ENCODE measurements at places on chromosomes 11 and 22.

DNA sequence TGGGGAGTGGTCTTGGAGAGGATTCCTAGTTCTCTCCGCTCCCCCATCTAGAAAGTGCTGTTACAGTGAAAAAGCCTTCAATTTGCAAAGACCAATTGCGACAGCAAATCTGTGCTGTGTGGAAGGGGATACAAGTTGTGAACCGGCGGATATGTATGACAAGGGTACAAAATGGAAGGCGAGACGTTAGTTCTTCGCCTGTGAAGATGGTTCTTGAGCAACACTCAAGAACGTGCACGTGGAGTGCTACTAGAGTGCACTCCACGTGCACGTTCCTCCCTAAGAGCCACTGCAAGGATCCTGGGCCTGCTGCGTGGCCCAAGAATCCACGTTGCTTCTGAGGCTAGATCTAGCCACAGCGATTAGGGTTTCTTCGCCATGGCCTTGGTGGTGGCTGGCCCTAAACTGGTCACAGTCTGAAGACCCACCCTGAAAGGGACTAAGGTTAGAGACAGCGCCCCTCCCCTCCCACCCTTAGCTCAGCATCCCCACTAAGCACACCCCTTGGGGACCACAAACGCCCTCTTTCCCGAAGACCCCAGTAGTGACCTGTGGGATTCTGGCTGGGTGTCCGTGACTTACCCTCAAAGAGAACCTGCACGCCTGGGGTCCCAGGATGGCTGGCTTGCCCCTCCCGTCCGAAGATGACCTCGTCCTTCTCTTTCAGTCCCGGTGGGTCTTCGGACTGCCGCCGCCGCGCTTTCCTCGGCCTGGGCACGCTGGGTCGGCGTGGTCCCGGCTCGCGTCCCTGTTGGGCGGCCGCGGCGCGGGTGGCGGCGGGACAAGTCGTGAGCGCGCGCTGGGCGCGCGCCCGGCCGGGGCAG, 519 bp upstream of the PDE3B start:
- no peak for DNase-seq

DNA sequence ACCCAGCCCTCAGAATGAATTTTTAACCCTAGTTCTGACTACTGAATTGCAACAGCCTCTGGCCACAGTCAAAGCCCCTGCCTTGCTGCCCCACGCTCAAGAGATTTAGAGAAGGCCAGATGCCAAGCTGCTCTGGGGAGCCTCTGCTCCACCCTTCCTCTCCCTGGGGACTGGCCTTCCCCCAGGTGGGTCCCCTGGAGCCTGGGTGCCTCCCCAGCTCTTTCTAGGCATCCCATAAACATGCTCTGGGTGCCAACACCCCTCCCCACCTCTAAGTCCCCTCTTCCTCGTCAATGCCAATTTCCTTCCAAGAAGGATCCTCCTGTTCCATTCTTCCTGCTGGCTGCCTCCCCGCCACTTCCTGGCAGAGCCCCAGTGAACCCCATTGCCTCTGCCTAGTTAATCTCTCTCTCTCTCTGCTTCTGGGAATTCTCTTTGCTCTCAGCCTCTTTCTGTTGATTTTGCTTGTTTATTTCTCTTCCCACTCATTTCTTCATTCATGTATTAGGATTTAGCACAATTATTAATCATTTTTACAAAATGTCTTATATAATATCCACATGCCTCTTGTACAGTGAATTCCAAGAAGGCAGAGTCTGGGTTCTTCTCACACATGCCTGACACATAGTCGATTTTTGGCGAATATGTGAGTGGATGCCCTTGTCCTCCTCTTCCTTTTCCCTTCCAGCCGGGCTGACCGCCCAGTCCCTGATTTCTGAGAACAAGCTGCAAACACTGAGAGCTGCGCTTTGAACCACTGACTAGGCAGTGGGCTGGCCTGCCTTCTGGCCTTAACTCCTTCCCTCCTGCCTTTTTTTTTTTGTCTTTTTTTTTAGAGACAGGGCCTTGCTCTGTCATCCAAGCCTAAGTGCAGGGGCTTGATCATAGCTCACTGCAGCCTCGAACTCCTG, 17.5 kb downstream of the UQCR10 start:
- no peak for DNase-seq

- peak; percentile 46 for DNase-seq
Measured at GRCh38 chr22:17217179-17217578, 2.1 kb downstream of the ADA2 start.

DNA sequence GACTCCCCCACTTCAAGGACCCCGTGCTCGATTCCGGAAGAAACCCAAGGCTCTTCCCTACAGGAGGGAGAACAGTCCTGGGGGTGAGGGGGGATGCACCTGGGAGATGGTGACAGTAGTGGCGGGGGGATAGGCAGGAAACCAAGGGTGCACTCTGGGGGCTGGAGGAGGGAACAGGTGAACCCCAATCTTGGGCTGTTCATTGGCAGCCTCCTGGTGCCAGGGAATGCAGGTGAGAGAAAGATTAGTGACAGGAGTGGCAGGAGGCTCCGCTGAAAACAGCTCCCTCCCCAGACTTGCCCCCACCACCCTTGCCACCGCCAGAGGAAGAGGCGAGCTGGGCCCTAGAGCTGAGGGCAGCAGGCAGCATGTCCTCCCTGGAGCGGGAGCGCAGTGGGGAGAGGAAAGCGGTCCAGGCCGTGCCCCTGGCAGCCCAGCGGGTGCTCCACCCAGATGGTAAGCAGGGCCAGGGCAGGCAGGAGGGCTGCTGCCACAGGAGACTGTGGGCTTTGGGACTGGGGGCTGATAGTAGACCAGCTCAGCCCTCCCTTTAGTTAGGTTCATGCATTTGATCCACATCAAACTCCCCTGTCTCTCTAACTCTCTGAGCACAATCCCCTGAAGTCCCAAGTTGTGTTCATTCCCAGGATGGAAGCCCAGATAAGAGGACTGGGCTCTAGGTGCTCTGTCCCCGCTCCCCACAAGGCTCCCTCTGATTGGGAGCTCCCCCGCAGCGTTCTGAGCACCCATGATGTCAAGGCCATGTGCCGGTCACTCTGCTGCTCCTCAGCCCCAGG, 14.5 kb downstream of the ROBO3 start:
- DNase-seq: no peak

DNA sequence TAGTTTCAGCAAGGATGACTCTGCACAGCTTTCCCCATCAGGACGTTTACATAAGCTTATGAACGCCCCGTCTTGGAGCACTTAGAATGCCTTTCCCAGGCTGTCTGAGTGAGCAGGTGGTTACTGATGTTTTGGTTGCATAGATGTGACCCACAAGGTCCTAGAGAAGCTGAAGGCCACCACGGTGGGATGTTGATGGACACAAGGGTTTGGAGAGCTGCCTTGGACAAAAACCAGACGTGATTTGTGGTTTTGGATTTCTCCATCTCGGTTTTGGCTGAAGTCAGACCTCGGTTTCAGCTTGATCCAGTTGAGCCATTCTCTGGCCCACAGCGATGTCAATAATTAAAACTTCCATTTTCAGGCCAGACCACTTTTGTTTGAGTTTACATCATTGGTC, 151.9 kb downstream of the LDLRAD3 start:
- DNase-seq: no peak

DNA sequence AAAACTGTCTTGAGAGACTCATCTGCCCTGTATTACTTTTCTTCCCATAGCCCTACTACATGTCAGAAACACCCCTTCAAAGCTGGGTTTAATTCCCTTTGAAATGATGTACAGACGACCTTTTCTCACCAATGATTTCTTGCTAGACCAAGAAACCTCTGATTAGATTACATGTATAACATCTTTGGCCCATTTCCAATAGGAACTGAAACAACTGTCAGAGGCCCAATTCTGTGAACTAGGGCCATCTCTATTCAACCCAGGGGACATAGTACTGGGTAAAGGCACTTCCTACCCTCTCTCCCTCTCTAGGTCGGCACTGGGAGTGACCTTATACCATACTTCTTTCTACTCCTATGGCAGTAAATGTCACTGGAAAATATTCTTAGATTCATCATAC, 19.4 kb downstream of the NPAT start:
- DNase-seq: no peak

- DNase-seq: no peak
Measured at GRCh38 chr11:43916621-43917020, 25.8 kb upstream of the C11orf96 start.

DNA sequence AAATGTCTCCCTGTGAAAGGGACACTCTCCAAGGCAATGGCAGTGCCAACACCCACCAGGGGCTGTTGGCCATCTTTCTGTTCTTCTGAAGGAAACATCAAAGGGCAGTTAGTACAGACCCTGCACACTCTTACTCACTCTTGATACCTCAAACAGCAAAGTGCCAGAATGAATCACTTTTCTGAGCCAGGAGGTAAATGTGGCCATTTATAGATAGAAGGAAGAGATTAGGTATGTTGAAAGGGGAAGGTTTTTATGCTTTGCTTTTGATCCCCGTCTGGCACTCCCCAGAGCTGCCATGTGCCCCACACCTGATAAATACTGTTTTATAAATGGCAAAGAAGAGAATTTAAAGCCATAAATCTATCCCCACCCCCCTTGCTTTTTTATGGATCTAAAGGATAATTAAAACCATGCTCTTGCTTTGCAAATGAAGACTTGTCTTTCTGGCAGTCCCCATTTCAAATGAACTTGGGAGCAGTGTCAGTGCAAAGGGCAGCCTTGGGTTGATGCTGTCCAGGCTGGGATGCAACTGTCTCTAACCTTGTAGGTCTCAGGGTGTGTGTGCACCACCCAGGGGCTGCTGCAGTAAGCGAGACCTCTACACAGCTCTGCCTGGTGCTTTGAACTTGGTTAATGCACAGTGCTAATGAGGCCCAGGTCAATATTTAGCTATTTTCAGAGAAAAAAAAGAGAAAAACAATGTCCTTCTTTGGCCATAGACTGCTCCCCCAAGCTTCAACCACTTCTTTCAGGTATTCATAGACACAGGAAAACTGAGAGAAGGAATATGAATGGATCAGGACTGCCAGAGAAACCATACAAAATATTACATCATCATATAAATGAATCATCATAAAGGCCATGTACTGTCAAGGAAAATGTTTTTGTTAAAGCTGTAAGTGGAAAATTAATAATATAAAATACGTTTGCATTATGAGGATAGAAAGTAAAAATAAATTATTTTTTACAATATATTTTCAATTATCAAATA, 207.5 kb downstream of the ETS1 start:
- no peak for DNase-seq

DNA sequence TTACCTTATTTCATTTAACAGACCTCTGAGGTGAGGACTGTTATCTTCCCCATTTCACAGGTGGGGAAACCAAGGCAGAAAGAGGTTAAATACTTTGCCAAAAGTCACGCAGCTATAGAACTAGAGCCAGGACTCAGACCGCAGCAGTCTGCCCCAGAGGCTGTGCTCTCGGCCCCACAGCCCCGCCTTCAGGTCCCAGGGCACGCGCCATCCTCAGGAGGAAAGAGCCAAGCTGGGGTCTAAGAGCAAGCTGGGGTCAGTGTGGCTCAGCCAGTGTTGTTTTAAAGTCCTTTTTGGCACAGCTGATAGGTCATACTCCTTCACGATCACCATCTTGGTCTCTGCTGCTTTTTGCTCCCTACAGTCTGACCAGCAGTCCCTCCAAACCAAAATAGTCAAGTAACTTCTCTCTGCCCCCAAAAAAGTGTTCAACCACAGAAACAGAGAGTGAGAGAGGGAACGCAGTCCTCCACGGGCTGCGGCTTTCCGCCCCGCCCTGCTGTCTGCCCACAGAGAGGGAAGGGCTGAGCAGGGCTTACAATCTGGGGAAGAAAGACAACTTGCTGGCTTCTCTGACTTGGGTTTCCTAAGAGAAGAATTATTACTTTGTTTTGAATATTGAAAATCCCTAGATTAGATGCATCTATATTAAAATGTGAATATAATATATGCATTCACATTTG, 137.2 kb upstream of the OPCML start:
- no peak for DNase-seq

DNA sequence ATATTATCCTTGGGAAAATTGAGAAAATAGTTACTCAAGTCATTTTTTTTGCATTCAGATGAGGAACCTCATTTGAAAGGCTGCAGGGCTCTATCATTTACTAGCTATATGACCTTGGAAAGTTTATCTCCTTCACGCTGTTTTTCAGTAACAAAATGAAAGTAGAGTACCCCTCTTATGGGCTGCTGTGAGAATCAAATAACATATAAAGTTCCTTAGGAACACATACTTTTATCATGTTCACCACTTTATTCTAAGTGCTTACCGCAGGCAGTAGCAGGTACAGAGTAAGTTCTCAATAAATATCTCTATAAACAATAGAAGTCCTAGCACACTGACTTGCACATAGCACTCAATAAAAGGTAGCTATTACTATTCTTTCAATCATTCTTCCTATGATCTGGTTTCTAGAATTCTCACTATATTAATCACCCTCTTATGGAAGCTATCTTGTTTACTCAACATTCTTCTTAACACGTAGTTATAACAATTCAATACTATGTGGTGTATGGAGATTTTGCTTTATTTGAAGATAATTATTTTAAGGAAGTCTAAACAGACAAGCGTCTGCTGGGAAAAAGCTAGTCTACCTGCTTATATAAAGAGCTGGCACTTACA, 1.9 kb downstream of the C11orf71 start:
- DNase-seq: no peak

GRCh38 chr11:76276046-76276780, 69.9 kb upstream of the WNT11 start:
- no peak for DNase-seq

DNA sequence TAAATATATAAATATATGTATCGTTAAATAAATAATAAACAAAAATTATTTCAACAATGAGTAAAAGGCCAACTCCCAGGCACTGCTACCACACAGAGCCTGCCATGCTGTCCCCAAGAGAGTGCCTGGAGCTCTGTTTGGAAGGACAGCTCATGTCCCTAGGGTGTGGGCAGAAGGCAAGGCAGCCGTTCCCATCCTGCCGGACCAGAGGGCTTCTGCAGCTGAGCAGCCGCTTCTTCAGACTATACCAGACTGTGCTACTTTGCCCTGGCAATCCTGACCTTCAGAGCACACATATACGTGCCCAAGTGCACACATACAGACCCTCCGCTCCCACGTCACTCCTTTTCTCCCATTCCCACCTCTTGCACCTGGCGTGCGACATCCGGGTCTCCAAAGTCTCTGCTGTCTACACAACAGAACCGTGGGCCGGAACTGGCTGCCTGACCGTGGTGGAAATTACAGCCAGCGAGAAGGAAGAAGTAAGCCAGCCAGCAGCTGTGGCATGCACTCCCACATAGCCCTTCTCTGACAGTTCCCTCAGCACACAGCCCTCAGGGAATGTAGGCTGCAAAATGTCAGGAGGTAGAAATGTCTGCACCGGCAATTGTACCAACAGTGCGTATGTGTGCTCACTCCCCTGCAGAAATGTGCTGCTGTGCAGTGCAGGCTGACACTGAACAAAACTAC, 24.0 kb downstream of the PAX6 start:
- DNase-seq: no peak

DNA sequence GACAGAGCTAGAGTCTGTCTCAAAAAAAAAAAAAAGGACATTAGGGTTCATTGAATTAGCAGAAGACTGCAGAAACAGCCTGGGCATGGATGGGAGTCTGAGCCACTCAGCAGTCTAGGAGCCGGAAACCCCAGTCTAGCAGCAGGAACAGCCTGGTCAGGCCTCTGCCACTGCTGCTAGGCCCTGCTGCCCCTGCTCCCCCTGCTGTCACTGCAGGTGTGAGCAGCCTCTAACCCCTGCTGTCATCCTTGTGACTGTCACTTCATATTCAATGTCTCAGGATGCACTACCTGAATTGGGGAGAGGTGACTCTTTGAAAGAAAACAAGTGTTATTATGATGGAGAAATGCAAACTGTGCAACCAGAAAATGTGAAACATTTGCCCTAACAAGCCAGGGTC, 7.0 kb upstream of the DDX17 start:
- no peak for DNase-seq

- DNase-seq: no peak
Measured at GRCh38 chr11:126871792-126872191, 128.8 kb downstream of the KIRREL3 start.
